Dermis blood vessel endothelial cell (primary cell): ENCODE measurements at places on chromosomes 5 and 9. TPM values are rescaled to one million over a fixed set of nuclear protein-coding genes. Genes with fewer than 3 reads are reported as not detected.

The PALM2AKAP2 gene
- 0.23 TPM in 1 of 2 replicates, not detected in the other for total RNA-seq

The ZNF354C gene
- 7.3 TPM in 2 replicates for total RNA-seq

- DNase-seq, result no peak
Observed at GRCh38 chr5:103003872-103004271, 116.1 kb downstream of the GIN1 start.

GRCh38 chr5:26339576-26339975, 698.8 kb downstream of the CDH9 start:
- no peak for DNase-seq

GRCh38 chr5:94857111-94857510, 238.6 kb downstream of the SLF1 start:
- peak; percentile 38 for DNase-seq

- no peak for DNase-seq
Observed at GRCh38 chr9:125844611-125845010, 97.4 kb downstream of the PBX3 start.

GRCh38 chr5:166562246-166562645, 1729.2 kb upstream of the WWC1 start:
- no peak for DNase-seq

GRCh38 chr5:9885164-9885563, 255.0 kb upstream of the TAS2R1 start:
- no peak for DNase-seq

DNA sequence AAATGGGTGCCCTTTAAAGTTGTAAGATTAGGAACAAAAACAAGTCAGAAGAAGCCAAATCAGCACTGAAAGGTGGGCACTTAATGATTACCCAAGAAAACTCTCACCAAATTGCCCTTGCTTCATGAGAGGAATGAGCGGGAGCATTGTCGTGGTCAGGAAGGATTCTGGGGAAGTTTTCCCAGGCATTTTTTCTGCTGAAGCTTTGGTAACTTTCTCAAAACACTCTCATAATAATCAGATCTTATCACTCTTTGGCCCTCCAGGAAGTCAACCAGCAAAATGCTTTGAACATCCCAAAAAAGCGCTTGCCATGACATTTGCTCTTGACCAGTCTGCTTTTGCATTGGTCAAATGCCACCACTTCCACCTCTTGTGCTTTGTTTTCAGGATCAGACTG, 10.4 kb upstream of the PCDHGC3 start:
- no peak for DNase-seq

GRCh38 chr5:126383776-126384175, 39.4 kb upstream of the GRAMD2B start:
- DNase-seq, result no peak

DNA sequence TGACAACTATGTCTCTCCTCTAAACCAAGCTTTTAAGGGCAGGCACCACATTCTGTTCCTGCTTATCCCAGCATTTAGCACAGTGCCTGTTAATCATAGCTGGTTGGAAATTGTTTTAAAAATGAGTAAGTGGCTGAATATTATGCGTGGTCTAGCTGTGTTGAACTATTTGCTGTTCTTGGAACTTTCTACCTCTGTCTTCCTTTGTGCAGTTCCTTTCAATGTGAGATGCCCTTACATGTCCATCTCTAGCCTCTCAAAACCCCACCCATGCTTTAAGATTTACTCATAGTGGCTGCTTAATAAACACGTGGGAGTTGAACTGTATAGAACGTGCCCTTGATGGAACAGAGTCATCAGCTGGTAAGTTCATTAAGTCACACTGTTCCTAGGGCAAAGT, 34.5 kb downstream of the C9orf57 start:
- no peak for DNase-seq

DNA sequence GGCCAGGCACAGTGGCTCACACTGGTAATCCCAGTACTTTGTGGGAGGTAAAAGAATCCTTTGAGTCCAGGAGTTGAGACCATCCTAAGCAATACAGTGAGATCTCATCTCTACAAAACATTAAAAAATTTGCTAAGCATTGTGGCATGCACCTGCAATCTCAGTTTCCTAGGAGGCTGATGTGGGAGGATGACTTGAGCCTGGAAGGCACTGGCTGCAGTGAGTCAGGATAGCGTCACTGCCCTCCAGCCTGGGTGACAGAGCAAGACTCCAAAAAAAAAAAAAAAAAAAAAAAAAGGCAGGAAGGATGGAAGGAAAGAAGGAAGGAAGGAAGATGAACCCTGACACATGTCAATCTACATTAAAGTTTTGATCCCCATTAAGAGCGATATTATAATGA, 1452.2 kb upstream of the ACO1 start:
- DNase-seq, result no peak

GRCh38 chr5:74717596-74717995, 32.6 kb downstream of the HEXB start:
- no peak for DNase-seq

GRCh38 chr5:73437101-73437776, 11.3 kb downstream of the FOXD1 start:
- peak; percentile 33 for DNase-seq

GRCh38 chr5:80054682-80055081, 19.5 kb downstream of the THBS4 start:
- no peak for DNase-seq

GRCh38 chr5:160133071-160133917, 14.0 kb upstream of the PWWP2A start:
- DNase-seq, result peak; percentile 33

DNA sequence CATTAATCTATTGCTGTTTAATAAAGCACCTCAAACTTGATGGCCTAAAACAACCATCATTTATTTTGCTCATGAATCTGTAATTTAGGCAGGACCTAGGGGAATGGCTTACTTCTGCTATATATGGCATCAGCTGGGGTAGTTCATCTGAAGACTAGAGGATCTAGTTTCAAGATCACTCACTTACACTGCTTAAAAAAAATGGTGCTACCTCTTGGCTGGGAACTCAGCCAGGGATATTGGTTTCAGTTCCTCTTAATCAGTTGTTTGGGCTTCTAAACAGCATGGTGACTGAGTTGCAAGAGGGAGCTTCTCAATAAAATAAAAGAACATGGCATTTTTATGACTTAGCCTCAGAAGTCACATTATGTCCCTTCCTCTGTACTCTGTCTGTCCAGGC, 142.0 kb downstream of the FAM114A2 start:
- DNase-seq, result no peak

- DNase-seq, result peak; percentile 37
Observed at GRCh38 chr9:136576269-136576626, 30.4 kb upstream of the NOTCH1 start.

- DNase-seq, result no peak
Observed at GRCh38 chr5:85288914-85289313, 904.2 kb upstream of the EDIL3 start.

- DNase-seq, result no peak
Observed at GRCh38 chr5:80963521-80963895, 3.3 kb downstream of the RASGRF2 start.

DNA sequence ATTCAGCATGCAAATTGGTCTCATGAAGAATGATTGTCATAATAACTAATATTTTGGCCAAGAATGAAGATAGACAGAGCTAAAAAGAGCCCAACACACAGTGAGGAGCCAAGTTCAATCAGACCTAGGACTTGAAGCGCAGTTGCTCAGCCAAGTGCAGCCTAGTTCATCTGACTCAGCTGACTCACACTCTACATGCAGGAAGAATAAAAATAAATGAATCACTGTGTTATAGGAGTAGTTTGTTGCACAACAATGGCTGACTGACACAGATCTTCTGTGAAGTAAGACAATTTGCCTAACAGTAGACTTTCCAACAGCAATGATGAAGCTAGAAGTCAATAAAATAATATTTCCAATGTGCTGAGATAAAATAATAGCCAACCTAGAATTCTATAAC, 261.5 kb downstream of the CEMIP2 start:
- no peak for DNase-seq
